ENCODE measurements at places on chromosomes 12 and 14.

DNA sequence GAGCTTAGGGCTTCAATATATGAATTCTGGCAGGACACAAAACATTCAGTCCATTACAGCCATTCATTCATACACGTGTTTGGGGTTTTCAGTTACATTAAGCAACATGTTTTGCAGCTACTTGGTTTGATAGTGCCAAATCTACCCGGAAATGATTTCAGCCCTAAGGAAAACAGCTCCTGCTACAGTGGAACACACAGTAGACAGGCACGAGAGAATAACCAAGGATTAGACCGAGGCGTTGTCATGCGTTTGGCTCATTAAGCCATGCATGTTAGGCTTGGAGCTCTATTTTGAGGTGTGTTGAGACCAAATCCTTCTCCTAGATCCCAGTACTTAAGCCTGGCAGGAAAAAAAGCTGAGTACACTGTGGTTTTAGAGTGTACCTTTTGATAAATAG is 177.4 kb downstream of the PRKCH start:
- DNase-seq: no peak

DNA sequence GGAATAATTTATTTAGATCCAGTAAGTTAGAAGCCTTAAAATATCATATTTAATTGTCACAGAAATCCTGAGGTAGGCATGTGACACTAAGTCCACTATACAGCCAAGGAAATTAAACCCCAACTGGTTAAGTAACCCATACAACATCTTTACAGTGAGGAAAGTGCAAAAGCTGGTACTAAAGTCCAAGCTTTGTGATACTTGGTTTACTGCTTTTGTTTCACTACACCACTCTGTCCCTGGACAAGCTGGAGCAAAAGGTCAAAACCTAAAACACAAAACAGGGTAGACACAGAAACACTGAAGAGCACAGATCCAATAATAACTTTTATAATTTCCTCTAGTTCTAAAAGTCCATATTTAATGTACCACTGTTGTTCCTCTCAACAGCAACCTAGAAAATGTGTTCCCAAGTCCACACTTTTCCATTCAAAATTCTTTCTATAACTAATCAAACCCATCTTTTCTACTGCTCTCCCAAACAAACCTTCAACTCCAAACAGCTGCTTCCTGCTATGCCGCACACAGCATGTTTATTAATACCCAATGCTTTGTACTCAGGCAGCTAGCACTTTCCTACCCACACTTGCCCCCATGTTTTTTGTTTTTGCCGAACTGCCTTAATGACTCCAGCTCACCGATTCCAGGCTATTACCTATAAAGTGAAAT is 90.9 kb downstream of the MED13L start:
- DNase-seq: no peak

DNA sequence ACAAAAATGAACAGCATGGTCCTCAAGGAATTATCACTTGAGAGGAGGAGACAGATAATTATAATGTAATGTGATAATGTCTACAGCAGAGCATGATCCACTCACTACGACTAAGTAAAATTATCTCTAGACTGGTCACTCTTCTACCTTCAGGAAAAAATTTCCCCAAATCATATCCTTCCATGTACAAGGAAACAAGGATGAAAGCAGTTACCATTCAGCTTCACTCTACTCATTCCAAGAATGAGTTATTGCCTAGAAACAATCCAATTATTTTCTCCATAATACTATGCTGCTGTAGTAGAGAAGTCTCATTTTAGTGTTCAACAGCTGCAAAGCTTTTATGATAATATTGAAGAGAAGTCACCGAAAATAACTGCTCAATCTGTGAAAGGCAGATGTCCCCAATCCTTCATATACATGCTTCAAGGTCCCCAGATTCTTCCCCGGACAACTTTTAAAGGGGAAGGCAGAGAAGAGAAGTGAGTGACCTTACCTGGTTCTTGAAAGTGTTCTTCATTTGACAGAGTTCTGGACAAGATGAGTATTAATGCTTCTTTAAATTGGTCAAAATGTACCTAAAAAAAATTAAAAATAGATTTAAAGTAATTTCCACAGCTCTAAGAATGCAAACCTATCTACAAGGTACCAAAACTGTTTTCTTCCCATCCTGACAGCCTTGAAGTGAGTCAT is 24.6 kb downstream of the NIN start:
- no peak for DNase-seq

DNA sequence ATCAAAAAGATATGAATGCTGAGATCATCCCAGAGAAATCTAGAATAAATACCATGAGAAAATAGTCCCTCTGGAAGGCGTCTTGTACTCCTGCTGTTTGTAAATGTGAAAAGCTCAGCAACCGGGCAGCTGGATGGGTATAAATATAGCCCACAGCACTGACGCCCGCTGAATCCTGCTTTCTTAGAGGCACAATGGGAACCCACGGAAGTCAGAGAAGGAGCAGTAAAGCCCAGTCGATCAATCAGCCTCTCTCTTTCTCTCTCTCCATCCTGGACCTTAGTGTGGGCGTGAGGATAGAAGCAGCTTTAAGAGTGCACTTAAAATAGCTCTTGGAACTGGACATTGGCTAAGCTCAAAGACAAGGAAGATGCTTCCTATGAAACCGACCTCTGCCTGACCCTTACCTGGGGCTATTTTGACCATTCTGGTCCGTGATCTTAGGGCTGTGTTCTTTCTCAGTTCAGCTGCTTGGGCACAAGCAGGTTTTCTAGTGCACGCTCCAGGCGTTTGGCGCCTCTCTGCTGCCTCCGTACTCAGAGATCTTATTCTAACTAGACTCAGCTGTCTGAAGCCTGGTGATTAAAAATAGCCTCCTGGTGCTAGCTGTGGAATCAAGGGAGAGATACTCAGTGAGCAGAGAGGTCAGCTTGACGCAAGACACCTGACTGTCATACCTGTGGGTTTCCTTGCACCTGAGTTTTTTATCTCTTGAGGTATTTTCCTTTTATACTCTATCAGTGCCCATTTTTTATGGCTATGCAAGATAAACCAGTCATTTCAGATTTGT is 144.6 kb downstream of the ETV6 start:
- DNase-seq: no peak

- no peak for DNase-seq
These were observed 327.5 kb upstream of the PDE3A start for GRCh38 chr12:20040831-20041230.

DNA sequence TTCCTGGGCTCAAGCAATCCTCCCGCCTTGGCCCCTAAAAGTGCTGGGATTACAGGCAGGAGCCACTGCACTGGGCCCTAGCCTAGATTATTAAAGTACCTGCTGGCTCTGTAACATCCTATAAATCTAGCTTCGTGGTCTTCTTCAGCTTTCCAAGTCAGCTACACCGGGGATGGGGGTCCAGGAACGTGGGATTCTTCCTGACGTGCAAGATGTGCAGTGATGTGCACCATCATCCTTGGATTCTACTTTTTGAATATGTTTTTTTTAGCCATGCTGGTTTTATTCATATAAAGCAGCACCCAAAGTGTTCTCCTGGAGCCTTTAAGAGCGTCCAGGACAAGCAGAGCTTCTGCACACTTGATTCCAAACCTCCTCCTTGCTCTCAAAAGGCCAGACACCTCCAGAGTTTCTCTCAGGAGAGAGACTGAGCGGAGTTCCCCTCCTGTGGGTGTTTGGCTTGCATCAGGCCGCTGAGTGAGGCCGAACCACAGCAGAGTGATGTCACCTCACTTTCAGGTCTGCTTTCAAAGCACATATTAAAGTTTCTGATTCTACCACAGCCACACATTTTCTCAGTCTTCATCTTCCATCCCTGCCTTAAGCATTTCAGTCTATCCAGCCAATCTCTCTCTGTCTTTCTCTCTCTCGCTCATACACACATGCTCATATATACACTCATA is 33.4 kb downstream of the VCPKMT start:
- DNase-seq: no peak

DNA sequence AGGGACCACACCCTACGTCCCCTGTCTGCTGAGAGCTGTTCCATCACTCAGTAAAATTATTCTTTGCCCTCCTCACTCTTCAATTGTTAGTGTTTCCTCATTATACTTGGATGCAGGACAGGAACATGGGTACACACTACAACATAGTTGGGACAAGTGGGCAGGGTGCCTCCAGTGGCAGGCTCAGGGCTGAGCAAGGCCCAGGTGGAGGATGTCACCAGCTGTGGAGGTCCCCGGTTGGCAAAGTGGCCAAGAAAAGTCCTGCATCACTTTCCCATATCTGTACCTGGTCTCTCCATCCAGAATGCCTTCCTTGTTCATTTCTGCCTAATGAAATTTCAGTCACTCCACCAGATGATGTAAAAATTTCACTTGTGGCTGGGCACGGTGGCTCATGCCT is 72.7 kb upstream of the PPP4R3A start:
- no peak for DNase-seq

GRCh38 chr12:109951751-109952150 is 44.4 kb downstream of the GIT2 start:
- DNase-seq: peak; percentile 99

DNA sequence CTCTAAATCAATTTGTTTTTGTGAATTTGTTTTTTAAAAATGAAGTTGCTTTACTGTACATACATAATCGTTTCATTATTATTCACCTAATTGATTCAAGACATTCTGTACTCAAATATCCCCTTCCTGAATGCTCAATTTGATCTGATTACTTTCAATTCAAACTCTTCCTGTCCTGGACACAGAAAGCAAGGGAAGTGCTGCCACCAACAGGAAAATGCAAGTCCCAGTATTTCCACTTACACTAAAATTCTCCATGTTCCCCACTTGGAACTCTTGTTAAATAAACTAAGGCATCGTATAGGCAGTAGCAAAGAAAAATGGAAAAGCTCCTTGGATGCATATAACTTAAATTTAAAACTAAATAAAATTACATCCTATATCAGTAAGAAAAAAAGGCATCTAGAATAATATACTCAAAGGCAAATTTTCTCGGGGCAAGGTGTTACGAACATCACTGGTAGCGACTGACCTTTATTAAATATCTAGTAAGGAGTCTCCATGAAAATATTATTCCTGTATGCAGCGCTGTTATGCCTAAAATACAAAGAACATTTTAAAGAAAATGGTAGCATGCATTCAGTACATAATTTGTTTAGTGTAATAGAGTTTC is 72.0 kb upstream of the DBX2 start:
- peak; percentile 64 for DNase-seq

GRCh38 chr14:75452900-75453816 is 25.3 kb downstream of the JDP2 start:
- peak; percentile 37 for DNase-seq

DNA sequence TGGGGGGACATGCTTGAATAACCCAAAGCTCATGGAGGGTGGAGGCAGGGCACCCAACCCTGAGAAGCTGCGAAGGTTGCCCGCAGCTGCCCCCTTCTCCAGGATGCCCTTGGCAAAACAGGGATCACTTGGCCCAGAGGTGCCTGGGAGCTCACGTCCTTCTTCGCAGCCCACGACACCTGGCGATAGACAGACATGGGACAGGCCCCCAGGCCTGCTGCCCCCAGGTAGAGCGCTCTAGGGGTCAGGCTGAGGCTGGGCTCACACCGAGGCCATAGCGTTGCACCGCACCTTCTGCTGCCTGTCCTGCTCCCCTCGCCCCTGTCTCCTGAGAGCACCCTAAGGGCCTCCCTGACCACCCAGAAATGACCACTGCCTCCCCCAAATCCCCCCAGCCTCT is 20.2 kb upstream of the PLA2G1B start:
- DNase-seq: no peak

- peak; percentile 83 for DNase-seq
These were observed 3.3 kb upstream of the SLC4A8 start for GRCh38 chr12:51421266-51421884.

DNA sequence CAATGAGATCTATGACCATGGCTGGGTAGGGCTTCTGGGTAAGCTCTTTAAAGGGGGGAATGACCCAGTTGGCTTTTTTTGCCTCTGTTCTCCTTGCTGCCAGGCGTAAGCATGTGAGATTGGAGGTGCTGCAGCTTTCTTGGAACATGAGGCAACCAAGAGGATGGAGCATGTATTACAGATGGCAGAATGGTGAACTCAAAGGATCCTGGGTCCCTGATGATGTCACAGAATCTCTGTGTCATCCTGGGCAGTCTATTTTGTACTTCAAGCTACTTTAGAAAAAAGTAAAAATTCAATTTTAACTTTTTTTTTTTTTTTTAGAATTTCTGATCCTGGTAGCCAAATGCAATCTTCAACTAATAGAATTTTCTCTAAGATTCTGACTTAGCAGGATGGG is 8.0 kb downstream of the KRT82 start:
- DNase-seq: no peak

GRCh38 chr12:51382173-51382572 is 9.0 kb downstream of the GALNT6 start:
- DNase-seq: no peak

- no peak for DNase-seq
These were observed 36.3 kb upstream of the ALDH2 start for GRCh38 chr12:111730420-111730819.

DNA sequence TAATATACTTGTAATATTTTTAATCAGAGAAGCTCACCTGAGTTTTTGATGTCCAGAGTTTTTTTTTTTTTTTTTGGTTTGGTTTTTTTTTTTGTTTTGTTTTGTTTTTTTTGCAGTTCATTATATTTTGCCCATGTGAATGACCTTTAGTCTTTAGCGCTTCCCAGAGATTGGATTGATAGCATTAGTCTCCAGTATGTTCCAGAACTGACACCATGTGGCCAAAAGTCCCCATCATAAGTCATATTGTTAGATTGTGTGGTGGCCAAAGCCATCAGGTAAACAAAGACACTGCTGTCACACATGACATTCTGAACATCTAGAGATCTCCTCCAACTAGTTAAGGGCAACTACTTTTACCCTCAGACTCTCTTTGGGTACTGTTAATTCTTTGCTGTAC is 272.8 kb upstream of the GARIN2 start:
- DNase-seq: no peak

- no peak for DNase-seq
These were observed 17.7 kb upstream of the NRXN3 start for GRCh38 chr14:78152201-78153063.

DNA sequence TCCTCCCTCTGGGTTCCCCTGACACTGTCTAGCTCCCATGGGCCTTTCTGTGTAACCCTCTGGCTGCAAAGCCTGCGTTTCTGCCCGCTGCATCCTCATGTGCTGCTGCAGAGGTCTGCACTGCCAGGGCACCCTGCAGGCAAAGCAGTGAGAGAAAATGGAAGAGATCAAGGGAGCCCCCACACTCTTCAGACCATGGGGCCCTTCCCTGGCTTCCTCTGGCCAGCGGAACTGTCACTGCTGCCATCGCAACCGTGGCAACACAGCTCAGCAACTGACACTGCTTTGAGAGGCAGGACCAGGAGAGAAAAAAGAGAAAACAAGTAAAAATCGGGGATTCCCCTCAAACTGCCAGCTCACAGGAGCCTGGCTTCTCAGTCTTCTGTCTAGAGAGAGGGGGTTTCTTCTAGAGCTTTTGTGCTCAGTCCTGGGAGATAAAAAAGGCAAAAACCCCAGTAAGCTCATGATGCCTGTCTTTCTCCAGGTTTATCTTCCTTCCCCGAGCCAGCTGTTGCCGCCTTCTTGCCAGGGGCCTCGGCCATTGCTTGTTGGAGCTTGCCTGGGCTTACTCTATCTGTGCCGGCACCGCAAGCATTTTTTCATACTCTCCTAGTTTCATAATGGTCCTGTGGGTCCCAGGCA is 38.9 kb downstream of the C14orf132 start:
- no peak for DNase-seq

Measured in ACHN (cell line).